Esophagus squamous epithelium (tissue), 5 donors: ENCODE measurements at places on chromosomes 5 and 9.

GRCh38 chr5:33933723-33934169 lies 2.4 kb upstream of the RXFP3 start:
- DNase-seq, result no peak

GRCh38 chr9:10238087-10238486 lies 374.7 kb downstream of the PTPRD start:
- DNase-seq, result no peak

GRCh38 chr9:84748112-84748511 lies 78.6 kb downstream of the NTRK2 start:
- DNase-seq, result no peak

DNA sequence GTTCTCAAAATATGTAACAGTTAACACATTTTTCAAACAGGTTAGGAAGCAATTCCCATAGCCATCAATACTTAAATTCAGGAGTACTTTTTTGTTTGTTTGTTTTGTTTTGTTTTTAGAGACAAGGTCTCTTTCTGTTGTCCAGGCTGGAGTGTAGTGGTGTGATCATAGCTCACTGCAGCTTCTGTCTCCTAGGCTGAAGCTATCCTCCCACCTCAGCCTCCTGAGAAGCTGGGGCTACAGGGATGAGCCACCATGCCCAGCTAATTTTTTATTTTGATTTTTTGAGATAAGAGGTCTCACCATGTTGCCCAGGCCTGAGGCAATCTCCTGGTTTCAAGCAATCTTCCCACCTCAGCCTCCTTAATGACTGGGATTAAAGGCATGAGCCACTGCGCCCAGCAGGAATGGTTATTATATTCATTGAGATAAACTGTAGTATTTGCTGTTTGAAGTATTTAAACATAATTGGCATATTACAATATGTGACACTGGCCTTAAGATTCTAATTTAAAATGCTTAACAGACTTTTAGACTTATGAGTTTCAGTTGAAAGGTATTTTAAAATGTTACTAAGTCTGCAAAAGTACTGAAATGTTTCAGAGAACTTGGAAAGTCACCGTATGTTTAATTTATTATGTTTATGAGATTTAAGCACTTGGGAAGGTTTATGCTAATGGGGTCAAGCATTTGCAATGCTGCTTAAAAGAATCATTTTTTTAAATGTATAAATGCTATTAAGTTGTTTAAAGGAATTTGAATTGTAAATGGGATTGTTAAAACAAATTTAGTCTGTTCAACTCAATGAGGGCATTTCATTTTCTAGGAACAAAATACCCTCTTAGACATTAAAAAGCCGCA lies 17.0 kb downstream of the UTP15 start:
- no peak for DNase-seq

DNA sequence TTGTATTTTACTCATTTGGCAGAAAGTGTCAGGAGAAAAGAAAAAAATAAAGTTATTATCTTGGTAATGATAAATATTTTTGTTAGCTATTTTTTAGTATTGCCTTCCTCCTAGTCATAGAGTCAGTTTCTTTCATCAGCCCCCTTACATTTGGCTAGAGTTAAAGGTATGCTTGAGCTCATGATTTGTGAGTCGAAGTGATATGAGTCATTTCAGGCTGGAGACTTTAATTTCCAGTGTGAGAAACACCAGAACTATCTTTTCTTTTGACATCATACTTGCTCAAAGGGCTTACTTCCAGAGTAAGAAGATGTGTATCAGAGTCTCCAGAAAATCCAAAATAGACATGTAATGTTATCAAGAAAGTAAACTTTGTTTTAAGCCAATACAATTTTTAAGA lies 746.7 kb upstream of the TYRP1 start:
- DNase-seq, result no peak

DNA sequence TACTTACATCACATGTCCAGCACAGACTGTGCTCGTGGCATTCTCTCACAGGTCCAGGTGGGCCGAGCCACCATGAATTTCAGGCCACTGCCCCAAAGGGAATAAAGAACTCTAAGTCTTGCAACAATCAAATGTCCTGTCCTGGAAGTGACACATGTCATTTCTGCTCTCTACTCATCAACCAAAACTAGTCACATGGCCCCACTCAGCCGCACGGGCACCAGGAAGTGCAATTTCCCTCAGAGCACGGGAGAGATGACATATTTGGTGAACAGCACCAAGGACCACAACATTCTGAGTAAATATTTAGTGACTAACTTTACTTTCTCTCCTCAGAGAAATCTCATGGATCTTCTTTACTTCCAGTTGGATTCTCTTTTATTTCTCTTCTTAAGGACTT lies 131.1 kb upstream of the TUT7 start:
- DNase-seq, result no peak

GRCh38 chr5:173714551-173715428 lies 98.3 kb upstream of the BOD1 start:
- DNase-seq, result no peak

- no peak for DNase-seq
Observed at GRCh38 chr9:129353697-129354336, 175.8 kb upstream of the IER5L start.
